ENCODE measurements at places on chromosomes 16 and 17.
A peak's percentile ranks its signal among the peaks of the same experiment; 100 is the strongest.

DNA sequence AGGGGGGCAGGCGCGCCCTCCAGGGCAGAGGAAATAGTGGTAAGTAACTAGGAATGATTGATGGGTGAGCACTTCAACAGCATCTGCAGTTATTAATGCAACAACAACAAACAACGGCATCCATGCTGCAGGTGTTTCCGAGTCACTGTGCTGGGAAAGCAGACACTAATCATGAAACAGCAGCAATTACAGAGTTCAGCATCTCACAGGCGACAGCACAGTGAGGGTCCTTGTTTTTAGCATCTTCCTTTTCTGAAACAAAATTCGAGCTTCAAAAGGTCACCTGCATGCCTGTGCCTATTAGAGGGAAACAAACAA, 191.9 kb downstream of the SLC39A11 start:
- no peak for DNase-seq

DNA sequence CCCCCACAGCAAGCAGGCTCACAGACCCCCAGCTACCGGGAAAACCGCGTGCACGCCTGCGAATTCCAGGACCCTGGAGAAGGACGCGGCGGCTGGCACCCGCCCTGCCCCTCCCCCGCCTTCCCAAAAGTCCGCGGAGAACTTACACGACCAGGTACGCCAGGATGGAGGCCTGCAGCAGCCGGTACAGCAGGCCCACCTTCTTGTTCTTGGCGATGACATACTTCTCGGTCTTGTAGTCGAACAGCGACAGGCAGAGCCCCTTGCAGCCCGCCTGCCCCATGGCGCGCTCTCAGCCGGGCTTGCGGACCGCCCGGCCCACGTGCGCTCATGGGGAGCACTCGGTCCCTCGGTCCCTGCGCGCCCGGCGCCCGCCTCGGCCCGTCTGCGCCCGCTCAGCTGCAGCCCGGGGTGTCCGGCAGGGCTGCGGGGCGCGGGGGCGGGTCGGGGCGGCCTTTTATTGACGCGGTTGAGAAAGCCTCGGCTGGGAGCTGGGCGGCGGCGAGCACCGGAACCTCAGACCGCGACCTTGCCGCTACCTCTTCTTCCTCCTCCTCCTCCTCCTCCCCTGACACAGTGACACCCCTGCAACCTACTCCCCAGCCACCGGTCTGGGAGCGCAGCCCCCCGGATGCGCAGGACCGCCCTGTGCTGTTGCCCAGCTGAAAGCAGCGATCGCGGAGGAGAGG, at the start of gene P2RX5:
Gene P2RX5, minus strand, starts transcription at position 433 of the 689 bp plus-strand sequence. Its CDS starts 150 bp downstream, at position 283.
- peak; percentile 32 for DNase-seq

GRCh38 chr16:4419402-4419959, 3.1 kb upstream of the CORO7 start:
- DNase-seq: no peak

- DNase-seq: no peak
Observed at GRCh38 chr17:82668024-82668630, 19.9 kb upstream of the WDR45B start.

- DNase-seq: no peak
Observed at GRCh38 chr17:27085517-27085916, 208.4 kb upstream of the WSB1 start.

All from PC-3 (cell line).